CD4-positive, alpha-beta T cell treated with Interleukin-17A for 1 hour (primary cell): ENCODE measurements at places on chromosomes 2 and 18.

DNA sequence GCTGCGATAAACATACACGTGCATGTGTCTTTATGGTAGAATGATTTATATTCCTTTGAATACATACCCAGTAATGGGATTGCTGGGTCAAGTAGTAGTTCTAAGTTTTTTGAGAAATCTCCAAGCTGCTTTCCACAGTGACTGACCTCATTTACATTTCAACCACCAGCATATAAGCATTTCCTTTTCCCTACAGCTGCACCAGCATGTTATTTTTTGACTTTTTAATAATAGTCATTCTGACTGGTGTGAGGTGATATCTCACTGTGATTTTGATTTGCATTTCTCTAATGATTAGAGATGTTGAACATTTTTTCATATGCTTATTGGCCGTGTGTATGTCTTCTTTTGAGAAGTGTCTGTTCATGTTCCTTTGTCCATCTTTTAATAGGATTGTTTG, 22.8 kb downstream of the GALNT1 start:
- DNase-seq, result no peak

- DNase-seq, result no peak
Observed at GRCh38 chr18:45458033-45458432, 157.2 kb upstream of the SLC14A2 start.

GRCh38 chr2:20549691-20550348, 101.1 kb downstream of the HS1BP3 start:
- DNase-seq, result no peak

DNA sequence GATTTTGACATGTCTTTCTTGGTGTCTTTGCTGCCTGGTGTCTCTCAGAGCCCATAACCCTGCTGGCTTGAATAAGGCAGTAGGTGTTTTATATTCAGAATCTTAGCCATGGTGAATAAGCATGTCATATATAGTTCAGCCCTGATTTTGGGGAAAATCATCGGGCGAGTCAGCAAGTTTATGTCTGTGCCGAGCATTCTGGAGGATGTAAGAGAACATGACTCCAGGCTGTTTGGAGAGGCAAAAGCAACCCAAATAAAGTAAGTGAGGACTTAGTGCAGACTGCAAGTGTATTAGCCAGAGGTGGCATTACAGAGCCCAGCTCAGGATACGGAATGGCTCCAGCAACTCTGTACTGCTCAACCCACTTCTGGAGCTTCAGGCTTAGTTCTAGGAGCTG, 50.3 kb downstream of the TCF7L1 start:
- DNase-seq, result no peak

DNA sequence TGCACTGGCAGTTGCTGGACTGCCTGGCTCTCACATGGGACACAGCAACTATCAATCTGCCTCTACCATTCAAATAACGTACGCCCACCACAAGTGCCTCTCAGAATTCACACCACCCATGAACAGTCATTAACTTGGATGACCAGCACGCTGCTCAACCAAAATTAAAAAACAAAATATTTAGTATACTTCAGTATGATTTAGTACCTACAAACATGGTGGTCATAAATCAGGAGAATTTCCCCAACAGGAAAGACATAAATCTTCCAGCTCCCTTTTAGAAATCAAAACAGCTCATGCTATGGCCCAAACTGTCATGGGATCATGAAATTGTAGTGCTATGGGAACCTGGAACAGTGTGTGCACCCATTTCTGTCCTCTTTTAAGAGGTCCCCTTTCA, 317.4 kb upstream of the ETAA1 start:
- no peak for DNase-seq
